ENCODE measurements at places on chromosomes 12 and 14.

- DNase-seq, result no peak
These were observed 567.7 kb downstream of the LRFN5 start for GRCh38 chr14:42174357-42174756.

GRCh38 chr14:56487761-56488160 is 91.8 kb upstream of the TMEM260 start:
- DNase-seq, result no peak

DNA sequence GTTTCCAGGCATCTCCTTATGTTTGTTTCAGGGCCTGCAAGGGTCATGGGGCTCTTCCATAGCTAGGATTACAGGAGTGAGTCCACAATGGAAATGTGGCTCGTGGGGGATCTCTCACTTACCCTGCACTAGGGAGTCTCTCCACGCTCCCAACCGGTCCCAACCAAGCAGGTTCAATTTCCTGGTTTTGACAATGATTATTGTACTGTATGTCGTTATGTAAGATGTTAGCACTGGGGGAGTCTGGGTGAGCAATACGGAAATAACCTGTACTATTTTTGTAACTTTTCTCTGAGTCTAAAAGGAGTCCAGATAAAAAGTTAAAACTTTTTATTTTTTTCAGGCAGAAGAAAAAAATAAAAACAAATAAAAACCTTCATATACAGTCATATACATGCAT is 325.7 kb upstream of the RGS6 start:
- no peak for DNase-seq

GRCh38 chr12:124639122-124639806 is 71.9 kb upstream of the NCOR2 start:
- no peak for DNase-seq

DNA sequence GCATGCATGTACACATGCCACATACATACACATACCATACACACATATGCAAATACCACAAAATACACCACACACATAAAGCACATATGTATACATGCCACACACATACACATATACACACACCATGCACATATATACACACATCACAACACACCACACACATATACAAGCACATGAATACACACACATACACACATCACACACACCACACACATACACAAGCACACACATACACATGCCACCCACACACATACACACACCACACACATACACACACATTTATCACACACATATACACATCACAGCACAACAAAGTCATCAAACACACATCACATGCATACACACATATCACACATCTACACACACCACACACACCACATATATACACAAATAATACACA is 1108.5 kb downstream of the GALC start:
- no peak for DNase-seq

DNA sequence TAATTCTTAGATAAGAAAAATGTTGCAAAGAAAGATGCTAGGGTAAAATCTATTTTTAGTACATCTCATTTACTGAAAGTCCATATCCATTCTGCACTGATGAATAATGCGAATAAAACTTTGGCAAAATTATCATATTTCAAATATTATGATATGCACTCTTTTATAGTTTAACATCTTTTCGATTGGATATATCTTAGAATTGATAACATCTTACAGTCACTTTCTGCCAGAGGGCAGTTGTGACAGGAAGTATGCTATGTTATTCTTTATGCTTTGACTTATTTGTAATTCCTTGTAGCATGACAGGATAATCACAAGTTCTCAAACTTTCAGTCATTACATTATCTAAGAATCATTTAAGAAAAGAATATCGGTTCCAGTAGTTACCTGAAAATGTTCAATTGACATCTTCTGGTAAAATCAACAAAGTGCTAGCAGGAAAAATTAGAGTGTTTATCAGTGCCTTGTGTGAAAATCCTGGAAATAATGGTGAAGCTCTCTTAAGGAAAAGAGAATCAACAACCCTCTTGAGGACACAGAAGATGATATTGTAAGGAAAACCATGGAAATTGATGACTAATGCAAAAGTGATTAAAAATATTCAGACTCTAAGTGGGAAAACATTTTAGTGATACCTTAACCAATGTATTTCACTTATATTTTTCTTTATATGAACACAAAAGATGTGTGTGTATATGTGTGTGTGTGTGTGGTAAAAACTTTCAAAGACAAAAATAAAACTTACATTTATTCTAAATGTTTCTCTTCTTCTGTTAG is 95.5 kb downstream of the SLC6A15 start:
- DNase-seq, result no peak

All from activated CD4-positive, alpha-beta T cell treated with anti-CD3 and anti-CD28 coated beads, Interleukin-2, amount 10 ng/mL, durations not matched to agents 24 days and 14 days (primary cell).